ENCODE measurements at places on chromosomes 2 and 18.

DNA sequence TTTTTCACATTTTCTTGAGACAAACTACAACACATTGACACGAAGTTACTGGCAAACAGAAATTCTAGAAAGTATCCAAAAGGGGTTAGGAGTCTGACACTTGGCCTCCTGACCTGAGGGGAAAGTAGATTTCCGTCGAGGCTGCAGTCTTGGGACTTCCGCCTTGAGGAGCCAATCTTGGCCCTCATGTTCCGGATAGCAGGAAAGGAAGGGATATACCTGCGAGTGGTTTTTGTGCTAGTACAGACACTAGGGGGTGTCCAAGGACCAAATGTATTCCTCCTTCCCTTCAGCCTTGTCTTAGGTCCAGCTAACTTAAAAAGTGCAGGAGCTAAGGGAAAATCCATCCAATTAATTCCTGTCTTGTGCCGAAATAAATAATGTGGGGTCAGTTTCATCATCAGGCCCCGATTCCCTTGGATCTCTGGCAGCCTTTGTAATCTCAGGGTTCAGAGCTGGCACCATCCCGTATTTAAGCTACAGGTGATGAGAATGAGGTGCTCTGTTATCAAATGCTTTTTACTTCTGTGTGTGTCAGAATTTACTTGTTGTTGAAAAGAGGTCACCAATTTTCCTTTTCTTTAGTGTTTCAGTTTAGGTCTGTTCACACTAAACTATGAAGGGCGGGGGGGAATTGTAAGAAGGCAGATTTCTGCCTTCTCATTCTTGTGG lies 330.2 kb upstream of the FANCL start:
- no peak for DNase-seq

DNA sequence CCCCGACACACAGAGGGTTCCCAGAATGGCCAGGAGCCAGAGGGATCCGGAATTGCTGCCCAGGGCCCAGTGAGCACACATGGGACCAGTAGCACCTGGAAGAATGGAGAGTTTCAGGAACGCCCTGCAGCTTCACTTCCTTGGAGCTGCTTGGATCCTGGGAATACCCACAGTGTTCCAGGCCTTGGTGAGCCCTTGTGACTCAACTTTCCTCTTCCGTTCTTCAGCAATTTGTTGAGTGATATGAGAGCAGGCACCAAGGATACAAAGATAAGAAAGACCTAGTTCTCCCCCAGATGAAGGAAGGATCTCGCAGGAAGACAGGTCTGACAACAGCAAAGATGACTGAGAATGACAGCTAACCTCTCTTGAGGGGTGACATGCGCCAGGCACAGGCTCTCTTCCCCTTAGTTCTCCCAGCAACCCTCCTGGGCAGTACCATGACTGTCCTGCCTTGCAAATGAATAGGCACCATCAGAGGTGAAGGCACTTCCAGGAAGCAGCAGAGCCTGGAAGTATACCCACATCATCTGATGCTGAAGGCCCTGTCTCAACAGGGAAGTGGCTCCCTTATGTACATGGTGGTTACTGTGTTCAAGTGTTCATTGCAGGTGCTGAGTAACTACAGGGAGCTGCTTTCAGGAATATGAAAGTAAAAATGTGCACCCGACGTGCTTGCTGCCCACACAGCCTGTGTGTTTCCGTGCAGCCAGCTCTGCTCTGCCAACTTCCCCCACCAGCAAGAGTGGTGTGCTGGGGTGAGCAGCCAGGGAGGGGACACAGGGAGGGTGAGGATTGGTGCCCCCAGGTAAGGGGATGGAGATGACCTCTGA lies 116.2 kb downstream of the STPG4 start:
- DNase-seq = no peak

DNA sequence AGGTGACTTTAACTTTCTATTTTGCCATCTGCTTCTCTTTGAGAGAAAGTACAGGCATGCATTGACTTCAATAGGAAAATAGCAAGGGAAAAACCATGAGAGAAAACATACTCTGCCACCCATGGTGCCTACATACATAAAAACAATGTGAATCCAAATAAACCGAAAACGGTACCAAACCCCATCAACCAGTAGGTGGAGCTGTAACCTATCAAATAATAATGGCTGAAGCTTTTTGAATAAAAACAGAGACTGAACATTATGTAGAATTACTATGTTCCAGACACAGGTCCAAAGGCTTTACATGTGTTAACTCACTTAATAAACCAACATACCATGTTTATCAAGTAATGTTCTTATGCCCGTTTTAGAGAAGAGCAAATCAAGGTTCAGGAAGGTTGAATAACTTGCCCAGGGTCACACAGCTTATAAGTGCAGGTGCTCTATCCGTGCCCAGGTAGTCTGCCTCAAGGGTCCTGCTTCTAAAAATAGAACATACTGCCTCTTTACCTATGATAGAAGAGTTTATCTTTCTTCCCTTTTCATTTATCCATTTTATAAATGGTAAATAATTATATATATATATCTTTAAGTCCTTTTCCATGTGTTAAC lies 293.9 kb upstream of the SYT4 start:
- DNase-seq = no peak

- DNase-seq = no peak
Measured at GRCh38 chr2:109655287-109655686, 41.1 kb downstream of the SOWAHC start.

DNA sequence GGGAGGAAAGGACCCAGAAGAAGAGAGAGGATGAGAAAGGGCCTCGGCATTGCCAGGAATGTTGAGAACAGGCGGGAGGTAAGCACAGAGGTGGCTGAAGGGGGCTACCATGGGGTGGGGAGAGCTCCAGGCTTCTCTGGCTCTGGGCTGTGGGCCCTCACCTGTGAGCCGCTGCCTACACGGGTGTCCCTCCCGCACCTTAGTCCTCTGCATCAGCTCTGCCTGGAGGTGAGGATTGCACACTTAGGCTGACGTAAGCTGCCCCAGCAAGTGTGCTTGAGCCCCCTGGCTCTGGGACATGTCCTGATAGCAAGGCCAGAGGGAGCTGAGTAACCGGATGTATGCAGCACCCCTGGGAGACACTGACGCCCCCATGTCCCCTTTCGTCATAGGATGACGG lies 33.9 kb downstream of the TMEM18 start:
- DNase-seq = no peak

DNA sequence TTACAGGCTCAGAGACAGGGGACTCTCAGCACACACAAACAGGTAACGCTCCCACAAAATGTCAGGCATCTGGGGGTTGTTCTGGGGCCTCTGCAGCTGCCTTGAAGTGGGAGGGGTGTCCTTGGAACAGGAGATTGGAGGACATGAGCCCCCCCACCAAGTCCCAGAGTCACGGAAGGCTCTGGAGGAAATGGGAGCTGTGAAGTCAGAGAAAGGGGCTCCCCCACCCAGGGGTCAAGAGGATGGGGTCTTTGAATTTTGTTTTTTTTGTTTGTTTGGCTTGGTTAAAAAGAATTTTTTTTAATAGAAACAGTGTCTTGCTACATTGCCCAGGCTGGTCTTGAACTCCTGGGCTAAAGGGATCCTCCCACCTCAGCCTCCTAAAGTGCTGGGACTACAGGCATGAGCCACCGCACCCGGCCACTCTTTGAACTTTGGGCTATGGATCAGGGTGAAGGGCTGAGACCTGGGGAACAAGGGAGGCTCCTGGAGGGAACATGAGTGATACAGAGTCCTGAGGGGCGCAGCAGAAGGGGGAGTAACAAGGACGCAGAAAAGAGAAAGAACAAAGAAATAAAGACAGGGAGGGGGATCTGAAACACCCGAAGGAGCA lies 46.8 kb downstream of the TNS1 start:
- no peak for DNase-seq

DNA sequence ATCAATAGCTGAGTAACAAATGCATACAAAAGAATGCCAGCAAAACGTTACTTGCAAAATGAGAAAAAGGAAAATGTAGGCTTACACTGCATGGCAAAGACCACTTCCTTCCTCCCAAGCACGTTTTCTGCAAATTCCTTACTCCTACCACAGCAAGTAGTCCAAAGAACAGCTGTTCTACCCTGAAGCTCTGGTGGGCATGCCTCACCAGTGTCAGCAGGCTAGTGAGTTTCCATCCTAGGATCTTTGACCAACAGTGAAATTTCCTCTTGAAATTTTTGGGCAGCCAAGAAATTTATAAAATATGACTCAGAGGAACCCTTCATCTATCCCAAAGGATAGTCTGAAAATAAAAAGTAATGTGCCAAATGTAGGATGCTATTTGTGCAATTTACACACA lies 123.9 kb downstream of the ZNF532 start:
- DNase-seq = no peak

DNA sequence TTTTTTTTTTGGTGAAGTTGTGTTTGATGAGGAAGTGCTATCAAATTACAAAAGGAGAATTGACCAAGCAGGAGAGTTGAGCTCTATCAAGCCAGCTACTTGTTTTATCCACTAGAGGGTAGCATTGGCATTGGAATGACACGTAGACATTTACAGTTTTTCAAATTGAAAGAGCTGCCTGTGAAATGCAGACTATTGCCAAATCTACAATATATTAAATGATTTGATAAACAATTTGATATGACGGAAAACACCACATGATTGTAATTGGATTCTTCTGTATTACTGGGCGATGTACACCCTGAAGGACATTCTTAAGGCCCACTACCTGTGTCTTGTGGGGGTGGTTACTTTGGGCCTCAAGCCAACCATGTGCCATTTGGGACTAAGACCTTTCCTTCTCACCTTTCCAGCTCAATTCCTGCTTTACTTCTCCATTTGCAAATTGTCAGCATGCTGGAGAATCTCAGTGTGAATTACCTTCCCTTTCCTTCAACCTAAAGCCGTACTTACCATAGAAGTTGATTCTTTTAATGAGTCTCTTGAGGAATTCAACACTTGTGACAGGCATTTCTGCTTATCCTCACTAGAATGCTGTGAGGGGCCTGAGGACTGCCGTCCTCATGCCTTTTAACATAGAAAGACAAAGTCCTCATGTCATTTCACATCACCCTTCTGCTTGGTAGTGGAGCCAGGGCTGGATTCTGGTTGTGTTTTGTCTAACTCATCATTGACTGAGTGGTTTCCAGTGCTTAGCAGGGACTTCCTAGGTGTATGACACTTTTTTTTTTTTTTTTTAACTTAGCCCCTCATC lies 134.8 kb upstream of the THUMPD2 start:
- DNase-seq = no peak

DNA sequence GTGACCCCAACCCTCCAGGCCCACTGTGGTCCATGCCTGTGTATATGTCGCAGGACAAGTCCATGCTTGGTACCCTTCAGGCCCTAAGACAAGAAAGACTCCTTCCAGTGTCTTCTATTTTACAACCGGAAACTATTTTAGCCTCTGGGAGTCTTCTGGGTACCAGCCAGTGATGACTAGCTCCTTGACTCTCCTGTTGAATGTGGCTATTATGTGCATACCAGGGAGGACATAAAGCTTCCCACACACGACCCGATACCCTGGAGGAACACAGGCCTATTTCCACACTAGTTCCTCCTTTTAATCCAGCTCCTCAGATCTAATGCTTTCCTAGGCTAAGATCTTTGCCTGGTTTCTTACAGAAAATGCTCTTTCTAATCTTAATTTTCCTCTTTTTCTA lies 178.1 kb downstream of the NCKAP5 start:
- DNase-seq = no peak

DNA sequence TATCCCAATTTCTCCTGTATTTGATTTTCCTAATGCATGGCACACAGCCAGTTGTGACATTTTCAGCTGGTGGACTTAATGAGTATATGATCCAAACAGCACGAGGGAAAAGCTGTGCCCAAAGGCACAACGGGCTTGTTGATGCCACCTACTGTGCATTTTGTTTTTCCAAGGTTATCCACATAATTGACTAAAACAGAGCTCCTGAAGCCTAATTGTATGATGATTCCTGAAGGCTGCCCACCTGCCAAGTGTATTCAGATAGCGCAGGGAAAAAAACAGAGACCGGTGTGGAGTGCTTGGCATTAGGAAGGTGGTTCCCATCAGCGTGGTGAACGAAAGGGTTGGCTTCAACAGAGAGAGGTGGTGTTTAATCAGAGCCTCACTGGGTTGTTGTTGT lies 14.9 kb downstream of the RBMS1 start:
- no peak for DNase-seq

GRCh38 chr2:127122361-127123027 lies 15.5 kb upstream of the BIN1 start:
- DNase-seq = no peak

- no peak for DNase-seq
Measured at GRCh38 chr2:128367601-128368359, 49.1 kb upstream of the HS6ST1 start.

DNA sequence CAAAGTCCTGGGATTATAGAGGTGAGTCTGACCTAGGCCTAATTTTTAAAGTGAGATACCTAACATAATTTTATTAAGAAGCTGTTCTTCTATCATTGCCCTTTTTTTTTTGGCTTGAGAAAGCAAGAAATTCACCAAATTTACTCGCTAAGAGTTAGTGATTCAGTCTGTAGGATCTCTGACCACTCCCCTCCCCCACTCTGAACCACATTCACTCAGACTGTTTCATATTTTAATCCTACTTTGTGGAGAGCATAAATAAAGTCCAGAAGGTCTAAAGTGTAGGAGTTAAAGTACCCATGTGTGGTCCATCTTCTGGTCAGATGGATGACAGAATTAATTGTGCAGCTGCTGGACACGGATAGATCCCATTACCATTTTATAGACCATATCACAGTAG lies 115.8 kb upstream of the MGAT5 start:
- DNase-seq = no peak

DNA sequence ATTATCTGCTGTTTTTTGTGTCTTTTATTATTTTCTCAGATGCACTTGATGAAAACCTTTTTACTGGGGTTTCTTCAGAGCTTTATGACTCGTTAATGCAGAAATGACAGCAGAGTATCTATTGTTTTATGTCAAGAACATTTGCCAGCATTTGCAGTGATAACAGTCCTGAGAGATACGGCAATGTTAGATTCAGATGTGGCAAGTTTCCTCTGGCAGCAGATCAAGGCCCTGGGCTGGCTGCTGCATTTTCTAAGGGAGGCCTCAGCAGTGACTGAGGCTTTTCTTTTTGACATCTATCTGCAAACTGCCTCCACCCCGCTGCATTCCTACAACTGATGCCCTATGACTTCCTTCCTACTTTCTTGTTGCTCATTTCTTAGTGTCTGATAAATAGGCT lies 40.2 kb downstream of the EFEMP1 start:
- DNase-seq = no peak

- no peak for DNase-seq
Measured at GRCh38 chr2:10398496-10398895, 49.6 kb downstream of the ODC1 start.

GRCh38 chr2:31446848-31447247 lies 32.3 kb upstream of the XDH start:
- no peak for DNase-seq

- DNase-seq = no peak
Measured at GRCh38 chr2:126749537-126749936, 93.6 kb downstream of the GYPC start.

GRCh38 chr18:35387152-35387571 lies 10.0 kb upstream of the ZNF396 start:
- no peak for DNase-seq

All from stimulated activated CD4-positive, alpha-beta T cell treated with anti-CD3 and anti-CD28 coated beads, TNF-alpha, amount 100 ng/mL, for 4 hours (primary cell).